ENCODE measurements at places on chromosomes 6 and 20.

- no peak for DNase-seq
These were observed 196.5 kb downstream of the SLC24A3 start for GRCh38 chr20:19408971-19409370.

DNA sequence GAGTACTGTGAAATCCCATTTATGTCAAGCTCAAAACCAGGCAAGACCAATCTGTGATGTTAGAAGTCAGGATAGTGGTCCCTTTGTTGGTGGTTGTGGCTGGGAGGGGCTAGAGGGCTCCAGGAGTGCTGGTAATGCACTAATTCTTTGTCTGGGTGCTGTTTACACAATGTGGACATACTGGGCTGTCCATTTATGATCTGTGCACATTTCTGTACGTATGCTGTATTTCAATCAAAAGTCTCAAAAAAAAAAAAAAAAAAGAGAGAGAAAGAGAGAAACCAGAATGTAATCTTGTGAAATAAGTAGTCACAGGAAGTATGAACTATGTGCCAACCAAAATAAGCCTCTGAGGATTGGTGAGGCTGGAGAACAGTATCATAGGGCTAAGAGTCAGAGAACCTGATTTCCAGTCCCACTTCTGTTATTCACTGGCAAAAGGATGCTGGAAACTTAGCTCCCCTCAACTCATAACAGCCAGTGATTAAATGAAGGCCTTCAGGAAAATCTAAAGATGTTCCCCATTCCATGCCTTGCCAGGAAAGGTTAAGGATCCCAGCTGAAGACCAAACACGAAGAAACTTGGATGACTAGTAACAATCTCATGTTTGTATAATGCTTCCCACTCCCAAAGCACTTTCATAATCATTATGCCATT is 19.6 kb upstream of the TRAM2 start:
- DNase-seq = no peak

DNA sequence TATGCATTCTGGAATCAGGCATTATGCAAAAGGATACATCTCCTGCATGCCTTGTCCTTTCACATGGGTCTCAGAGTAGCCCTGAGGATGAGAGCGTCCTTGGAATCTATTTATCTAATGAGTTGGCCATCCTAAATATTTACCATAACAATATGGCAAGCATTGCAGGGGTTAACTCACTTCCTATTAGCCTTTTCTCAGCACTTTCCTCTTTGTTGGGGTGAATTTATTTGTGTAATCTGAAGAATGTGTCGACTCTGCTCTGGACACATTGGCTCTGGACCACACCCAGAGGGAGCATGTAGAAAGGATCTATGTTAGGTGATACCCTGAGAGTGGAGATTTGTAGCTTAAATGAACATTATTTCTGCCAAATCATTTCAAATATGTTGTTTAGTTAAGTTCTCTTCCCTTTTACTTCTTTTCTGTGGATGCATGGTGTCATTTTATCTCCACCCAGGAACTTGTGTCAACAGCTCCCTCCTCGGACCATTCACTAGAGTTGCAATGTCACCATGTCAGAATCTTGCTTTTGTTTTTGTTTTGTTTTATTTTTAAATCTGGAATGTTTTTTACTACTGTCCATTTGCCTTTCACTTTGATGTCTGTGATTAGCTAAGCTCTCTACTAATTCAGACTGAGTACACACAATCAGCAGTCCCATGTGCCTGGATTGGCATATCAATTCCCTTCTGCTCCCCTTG is 757.0 kb upstream of the MMS22L start:
- no peak for DNase-seq

DNA sequence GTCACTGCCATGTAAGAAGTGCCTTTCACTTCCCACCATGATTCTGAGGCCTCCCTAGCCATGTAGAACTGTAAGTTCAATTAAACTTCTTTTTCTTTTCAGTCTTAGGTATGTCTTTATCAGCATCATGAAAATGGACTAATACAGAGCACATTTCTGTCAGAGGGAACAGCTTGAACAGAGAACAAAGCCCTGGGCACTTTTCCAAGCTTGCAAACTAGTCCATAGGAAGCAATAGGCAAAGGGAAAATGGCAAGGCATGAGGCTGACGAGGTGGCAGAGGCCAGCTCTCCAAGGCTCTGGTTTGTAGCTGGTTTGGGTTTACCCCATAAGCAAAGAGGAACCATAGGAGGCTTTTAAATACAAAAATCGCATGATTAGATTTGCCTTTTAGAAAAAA is 185.1 kb upstream of the HDDC2 start:
- no peak for DNase-seq
